Kidney epithelial cell (primary cell): ENCODE measurements at places on chromosomes 13 and 19. TPM values are rescaled to one million over a fixed set of nuclear protein-coding genes. Genes with fewer than 3 reads are reported as not detected.

Gene FFAR1
- 0.04 TPM in 1 of 2 replicates, not detected in the other for total RNA-seq

Gene ADGRE1
- total RNA-seq = not detected in 2 replicates

Gene EEF1AKMT1
- 11.4 and 11.9 TPM in 2 replicates for total RNA-seq

Gene ZNF112
- total RNA-seq = 3.6 and 7.6 TPM in 2 replicates

Gene KIR3DL2
- not detected in 2 replicates for total RNA-seq

Gene CEACAM21
- total RNA-seq = not detected in 2 replicates

Gene CXCL17
- total RNA-seq = not detected in 2 replicates

Gene TMPRSS9
- not detected in 2 replicates for total RNA-seq

Gene CELF5
- 0.14 and 0.17 TPM in 2 replicates for total RNA-seq

Gene ATXN8OS
- not detected in 2 replicates for total RNA-seq

Gene LILRA5
- total RNA-seq = 1.9 TPM in 1 of 2 replicates, not detected in the other

Gene FPR2
- total RNA-seq = not detected in 2 replicates

Gene ZIC2
- not detected in 2 replicates for total RNA-seq

- DNase-seq = no peak
Measured at GRCh38 chr13:100490692-100491091, 97.9 kb downstream of the GGACT start.

DNA sequence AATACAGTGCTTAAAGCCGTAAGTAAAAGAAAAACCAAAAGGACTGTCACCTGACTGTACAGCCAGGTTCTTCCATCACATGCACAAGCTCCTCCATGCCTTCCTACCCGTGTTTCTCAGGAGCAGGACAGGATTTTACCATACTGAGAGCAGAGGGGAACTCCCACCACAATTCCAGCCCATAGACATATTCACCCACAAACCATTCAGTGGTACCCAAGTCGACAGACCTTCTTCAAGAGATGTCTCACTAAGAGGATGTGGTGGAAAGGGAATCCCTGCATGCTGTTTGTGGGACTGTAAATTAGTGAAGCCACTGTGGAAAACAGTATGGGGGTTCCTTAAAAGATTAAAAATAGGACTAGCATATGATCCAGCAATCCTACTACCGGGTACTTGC lies 66.9 kb upstream of the DOCK9 start:
- DNase-seq = no peak

DNA sequence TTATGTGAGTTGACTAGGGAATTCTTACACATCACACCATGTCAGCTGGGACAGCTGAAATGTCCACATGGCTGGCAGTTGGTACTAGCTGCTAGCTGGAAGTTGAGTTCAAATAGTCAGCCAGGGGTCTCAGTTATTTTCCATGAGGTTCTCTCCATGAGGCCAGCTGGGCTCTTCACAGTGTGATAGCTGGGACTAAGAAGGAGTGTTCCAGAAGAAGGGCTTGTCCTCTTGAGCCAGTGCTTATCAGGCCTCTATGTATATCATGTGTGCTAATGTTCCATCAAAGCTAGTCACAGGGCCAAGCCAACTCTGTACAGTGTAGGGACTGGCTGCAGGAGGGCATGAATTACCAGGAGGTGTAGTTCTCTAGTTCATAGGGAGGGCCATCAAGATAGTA lies 11.8 kb downstream of the USPL1 start:
- DNase-seq = no peak

DNA sequence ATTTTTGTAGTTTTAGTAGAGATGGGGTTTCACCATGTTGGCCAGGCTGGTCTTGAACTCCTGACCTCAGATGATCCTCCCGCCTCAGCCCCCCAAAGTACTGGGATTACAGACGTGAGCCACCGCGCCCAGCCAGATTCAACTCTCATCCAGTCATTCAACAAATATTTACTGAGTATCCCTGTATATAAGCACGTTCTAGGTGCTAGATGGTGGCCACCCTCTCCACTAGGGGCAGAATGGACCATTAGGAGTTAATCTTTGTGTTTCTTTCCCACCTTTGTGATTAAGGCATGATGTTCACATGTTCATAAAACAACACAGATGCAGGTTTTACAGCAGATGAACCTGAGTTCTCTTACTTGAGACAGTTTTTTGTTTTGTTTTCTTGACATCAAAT lies 7.3 kb downstream of the SHKBP1 start:
- DNase-seq = no peak

GRCh38 chr13:95793018-95793555 lies 116.1 kb downstream of the DNAJC3 start:
- DNase-seq = no peak

GRCh38 chr13:101942038-101942437 lies 459.8 kb downstream of the FGF14 start:
- DNase-seq = no peak

DNA sequence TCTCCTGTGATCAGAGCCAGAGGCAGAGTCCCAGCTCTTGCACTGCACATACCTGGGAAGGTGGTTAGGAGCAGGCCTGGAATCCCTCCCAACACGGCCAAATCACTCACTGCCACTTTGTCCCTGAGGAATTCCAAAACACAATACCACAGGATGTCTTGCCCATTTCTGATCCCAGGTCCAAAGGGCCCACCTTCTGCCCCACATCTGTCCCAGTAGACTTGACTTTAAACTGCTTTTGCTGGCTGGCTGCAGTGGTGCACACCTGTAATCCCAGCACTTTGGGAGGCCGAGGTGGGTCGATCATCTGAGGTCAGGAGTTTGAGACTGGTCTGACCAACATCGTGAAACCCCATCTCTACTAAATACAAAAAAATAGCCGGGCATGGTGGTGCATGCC lies 18.9 kb downstream of the ZNF536 start:
- DNase-seq = no peak

- DNase-seq = no peak
Measured at GRCh38 chr19:38281811-38282566, 17.6 kb downstream of the SPINT2 start.

GRCh38 chr19:8064911-8065874 lies 12.6 kb downstream of the CCL25 start:
- DNase-seq = no peak

GRCh38 chr13:71939186-71939585 lies 72.2 kb upstream of the DACH1 start:
- DNase-seq = no peak

DNA sequence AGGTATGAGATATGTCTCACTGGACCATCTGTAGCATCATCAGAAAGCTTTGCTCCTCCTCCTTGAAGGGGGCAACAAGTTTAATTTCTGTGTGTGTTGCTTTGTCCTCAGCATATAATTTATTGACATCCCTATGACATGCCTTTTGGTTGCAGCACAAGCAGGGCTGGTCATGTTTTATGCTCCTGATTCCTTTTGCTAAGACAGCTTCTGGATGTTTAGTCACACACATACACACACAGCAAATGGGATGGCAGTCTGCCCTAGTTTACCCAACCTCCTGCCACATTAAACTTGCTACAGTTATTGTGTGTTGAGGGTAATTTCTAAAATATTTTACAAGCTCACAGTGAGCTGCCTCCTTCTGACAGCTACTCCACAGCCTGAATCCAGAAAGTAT lies 217.9 kb upstream of the RXFP2 start:
- DNase-seq = no peak

DNA sequence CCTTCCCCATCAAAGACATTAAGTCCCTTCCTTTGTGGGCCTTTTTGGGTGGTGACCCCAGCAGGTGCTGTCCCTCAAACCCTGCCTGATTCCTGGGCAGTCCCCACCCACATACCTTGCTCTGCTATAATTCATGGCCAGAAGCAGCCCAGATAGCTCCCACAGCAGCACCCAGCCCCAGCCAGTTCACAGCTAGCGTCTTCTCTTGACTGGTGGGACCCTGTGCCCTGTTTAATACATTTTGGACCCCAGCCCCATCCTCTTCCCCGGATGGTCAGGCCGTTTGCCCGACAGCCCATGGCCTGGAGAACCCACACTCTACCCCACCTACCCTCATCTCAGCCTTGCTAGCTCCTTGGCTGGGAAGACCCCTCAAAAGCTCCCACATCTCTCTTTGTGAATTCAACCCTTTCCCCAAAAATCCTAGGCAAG lies 2.1 kb downstream of the CCDC106 start:
- DNase-seq = no peak

GRCh38 chr13:63731896-63732295 lies 2316.2 kb upstream of the PCDH20 start:
- DNase-seq = peak; percentile 51

GRCh38 chr13:41419206-41419605 lies 38.1 kb upstream of the RGCC start:
- DNase-seq = no peak

DNA sequence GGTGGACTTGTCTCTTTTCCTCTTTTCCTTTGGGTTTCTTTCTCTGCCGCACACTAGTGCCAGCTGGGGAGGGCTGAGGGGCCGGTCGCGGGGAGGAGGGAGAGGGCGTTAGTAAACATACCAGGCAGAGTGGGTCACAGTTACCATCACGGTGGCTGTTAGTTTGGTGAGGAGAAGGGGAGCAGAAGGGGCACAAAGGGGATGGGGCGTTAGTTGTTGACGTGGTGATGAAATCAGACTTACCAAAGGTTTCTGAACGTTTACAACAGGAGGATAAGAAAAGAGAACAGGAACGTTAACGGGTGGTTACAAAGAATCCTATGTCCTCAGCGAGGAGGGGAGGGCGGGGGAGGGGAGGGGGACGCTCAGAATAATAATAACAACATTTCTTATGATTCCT lies 77.9 kb downstream of the PTPRS start:
- DNase-seq = no peak

- DNase-seq = no peak
Measured at GRCh38 chr19:32380269-32380668, 25.3 kb upstream of the DPY19L3 start.

DNA sequence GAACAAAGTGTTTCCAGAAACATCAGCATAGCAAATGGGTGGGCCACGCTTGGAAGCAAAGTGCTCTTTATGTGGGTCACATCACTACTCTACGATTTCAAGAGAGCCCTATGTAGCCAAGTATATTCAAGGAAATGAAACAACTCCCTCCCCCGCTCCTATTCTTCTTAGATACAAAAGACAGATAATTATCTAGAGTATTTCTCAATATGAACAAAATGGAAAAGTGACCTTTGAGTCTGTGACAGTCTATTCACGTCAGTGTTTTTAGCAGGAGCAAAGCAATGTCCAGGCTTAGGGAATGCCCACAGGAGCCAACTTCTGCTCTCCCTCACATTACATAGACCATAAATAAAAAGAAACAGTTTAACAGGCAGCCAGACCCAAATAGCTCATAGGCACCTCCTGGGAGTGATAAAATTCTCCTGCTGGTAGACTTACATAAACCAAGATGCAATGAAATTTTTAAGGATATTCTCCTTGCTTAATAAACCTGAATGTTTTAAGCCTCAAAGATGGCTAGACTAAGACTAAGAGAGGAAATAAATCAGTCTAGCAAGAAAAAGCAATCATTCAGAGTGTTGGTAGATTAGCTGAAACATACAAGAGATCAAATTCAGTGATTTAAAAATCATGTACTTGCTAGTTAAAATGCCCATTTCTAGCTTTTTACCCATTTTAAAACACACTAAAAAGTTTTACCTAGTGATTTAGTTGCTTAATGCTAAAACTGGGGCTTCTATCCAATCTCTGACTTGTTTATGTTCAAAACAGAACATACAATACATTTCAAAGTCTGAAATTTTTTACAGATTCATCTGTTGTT lies 182.8 kb downstream of the RGCC start:
- no peak for DNase-seq

GRCh38 chr19:5676105-5676771 lies 4.1 kb downstream of the MICOS13 start:
- no peak for DNase-seq

GRCh38 chr13:20388184-20388583 lies 137.5 kb downstream of the CRYL1 start:
- DNase-seq = no peak

DNA sequence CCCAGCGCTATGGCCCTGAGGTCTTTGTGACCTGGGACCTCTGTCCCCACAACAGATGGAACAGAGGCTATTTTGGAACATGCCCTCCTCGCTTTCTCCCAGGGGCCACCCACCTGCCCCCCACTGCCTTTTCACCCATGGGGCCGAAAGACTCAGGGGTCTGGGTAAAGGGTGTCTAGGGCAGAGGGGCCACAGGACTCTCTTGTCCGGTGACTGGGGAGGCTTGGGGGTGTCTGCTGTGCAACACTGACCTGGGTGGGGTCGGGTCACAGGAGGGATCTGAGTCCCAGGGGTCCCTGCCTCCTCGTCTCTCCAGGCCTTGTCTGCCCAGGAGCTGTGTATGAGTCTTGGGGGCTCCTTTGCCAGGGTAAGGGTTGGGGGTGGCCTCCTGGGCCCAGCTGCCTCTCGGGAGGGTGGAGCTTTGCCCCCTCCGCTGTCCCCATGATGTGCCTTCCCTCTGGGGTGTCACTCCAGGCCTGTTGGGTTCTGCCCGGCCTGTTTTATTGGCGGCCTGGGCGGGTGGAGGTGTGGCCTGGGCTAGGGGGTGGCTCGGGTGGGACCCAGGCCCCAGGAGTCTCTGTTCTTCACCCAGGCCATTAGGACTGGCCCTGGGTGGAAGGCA lies 2.1 kb downstream of the ARID3A start:
- no peak for DNase-seq

DNA sequence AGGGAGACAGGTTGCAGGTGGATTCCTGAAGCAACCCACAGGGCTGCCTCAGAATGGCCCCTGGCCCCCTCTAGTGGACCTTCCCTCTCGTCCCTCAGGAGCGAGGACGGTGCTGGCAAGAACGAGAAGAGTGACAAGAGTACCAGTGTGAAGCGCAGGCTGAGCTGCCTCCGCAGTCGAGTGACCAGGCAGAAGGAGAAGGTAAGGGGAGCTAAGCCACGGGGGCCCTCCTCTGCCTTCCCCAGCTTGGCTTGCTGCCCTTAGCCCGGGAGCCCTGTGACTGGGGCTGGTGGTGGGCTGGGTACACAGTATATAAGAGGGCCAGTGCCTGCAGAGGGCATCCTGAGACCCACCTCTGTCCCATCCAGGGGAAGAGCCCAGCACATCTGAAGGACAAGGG lies 34.0 kb downstream of the ARHGEF18 start:
- DNase-seq = no peak

DNA sequence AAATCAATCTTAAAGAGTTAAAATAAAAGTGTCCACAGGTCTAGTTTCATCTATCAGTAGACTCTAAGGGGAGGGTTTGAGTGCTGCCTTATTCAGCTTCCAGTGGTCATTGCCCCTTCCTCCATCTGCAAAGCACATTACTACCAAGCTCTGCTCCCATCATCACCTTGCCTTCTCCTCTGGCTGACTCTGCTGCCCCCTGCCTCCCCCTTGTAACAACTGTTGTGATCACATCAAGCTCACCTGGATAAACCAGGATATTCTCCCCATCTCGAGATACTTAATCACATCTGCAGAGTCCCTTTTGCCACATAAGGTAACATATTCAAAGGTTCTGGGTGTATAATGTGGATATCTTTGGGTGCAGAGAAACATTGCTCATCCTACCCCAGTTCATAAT lies 43.3 kb upstream of the GPC6 start:
- DNase-seq = no peak

GRCh38 chr13:99932912-99933311 lies 38.7 kb downstream of the ZIC5 start:
- no peak for DNase-seq

GRCh38 chr13:30027569-30028455 lies 177.4 kb upstream of the UBL3 start:
- no peak for DNase-seq
